NCI-H345 (cell line): ENCODE measurements at places on chromosomes 7 and 10.

DNA sequence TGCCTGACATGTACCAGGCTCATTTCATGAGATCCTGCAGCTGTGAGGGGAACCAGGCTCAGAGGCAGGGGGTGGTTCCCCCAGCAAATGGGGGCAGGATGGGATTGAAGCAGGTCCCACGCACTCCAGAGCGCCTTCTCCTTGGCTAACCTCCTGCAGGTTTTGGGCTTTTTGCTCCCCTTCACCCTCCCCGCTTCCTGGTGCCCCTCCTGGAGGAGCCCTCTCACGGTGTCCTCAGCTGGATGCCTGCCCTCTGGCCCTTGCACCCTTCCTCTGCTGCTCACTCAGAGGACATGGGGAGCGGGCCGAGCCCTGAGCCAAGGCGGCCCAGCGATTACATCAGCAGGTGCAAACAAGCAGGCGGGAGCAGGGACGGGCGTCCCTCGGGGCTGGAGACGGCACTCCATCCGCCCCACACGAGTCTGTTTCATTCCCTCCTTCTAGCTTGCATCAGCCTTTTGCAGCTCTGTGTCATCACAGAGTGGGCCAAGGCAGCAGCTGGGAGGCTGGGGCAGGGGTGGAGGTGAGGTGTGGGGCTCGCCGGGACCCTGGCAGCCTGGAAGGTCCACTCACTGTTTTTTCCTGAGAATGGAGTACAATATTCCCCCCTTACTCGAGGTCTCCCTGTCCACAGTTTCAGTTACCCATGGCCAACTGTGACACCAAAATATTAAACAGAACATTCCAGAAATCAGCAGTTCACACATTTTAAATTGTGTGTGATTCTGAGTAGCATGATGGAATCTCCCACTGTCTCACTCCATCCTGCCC, 52.7 kb upstream of the SLC29A3 start:
- DNase-seq: peak; percentile 53

DNA sequence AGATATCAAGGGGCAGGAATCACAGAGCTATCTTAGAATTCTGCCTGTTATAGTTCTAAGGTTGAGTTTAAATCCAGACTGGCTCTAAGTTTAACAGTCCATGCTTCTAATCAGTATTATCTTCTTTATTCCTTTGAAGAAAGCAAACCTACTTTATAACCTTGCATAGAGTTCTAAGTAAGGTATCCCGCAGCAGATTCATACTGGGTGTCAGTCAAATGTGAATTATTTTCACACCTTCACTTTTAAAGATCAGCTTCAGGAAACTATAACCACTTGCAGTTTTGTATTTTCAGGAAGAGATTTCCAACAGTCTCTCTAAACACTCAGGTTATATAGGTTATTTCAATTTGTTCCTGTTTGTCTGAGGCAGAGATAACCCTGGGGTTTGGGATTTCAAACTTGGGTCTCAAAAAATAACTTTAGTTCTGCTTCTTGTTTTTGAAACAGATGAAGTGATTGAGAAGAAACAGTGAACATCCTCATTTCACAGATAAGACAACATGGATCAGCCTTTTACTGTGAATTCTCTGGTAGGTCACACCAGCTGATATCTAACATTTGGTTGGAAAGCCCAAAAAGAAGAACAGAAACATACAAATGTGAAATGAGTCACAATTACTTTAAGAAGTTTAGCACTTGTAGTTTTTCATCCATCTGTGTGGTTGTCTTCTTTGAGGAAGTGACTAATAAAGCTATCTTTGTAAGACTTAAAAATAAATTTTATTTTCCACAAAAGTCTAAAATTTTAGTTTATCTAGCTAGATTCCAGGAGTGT, 21.4 kb downstream of the STAMBPL1 start:
- no peak for DNase-seq

DNA sequence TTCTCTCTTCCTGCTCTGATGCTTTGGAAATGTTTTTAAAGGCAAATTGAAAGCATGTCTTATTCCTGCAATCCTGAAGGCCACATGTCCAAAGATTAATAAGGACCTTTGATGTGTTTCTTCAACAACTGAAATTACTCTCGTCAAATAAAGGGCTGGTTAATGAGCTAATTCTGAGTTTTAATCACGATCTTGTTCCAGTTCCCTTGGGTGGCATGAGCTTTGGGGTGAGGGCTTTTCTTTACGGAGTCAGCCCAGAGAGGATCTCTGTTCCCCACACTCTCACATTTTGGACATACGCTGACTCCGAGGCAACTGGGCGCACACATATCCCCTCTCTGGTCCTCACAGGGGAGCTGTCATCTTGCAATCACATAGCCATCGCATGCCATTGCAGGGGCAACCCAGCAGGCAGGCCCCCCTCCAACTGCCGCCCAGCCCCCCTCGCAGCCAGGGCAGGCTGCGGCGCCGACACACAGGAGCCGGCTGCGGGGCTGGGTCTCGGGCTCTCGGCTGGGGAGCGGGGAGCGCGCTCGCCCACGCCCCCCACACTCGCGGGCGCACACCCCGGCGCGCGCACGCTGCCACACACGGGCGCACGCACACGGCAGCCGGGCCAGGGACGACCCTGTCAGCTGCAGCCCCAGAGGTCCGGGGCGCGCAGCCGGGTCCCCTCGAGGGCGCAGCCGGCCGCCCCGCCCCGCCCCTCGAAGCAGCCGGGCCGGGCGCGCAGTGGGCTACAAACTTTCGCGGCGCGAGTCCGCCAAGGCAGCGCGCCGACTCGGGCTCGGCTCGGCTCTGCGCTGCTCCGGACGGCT, at the start of gene GDF10:
Gene GDF10 (plus strand): TSS at position 587 of the 818 bp plus-strand sequence. CDS start 455 bp downstream, outside the sequence.
- DNase-seq: no peak

DNA sequence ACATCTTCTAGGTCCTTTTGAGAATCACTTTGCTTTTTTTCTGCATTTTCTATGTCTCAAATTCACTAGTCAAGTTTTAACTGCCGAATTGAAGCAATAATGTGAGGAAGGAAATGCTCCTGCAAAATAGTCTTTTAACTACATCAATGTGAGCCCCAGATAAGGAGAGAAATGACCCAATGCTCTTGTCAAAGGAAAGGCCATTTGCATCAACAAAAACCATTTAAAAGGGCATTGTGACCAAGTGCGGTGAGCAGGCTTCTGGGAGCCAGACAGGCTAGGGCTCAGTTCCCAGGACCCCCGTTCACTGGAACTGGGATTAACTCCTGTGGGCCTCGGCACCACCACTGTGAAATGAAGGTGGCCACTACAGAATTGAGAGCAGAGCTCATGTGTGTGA, 127.9 kb upstream of the EEPD1 start:
- DNase-seq: no peak

DNA sequence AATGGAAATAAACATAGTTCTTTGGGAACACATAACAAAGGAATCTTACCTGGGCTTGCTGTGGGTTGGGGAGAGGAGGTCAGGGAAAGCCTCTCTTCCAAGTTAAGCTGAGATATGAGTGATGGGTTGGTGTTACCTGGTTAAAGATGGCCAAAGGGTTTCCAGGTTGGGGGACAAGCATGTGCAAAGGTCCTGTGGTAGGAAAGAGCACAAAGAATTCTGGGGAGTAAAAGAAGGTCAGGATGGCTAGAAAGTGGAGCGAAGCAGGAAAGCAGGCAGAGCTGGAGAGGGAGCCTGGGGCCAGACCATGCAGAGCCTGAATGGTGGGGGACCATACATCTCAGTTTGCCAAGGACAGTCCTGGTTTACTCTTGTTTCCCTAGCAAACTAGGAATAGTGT, 133.2 kb downstream of the CFAP58 start:
- no peak for DNase-seq

- DNase-seq: no peak
Measured at GRCh38 chr10:73802276-73802991, 9.0 kb downstream of the NDST2 start.

- DNase-seq: no peak
Measured at GRCh38 chr7:50476953-50477625, 26.9 kb upstream of the FIGNL1 start.

- no peak for DNase-seq
Measured at GRCh38 chr10:110613996-110614495, 30.1 kb upstream of the RBM20 start.

DNA sequence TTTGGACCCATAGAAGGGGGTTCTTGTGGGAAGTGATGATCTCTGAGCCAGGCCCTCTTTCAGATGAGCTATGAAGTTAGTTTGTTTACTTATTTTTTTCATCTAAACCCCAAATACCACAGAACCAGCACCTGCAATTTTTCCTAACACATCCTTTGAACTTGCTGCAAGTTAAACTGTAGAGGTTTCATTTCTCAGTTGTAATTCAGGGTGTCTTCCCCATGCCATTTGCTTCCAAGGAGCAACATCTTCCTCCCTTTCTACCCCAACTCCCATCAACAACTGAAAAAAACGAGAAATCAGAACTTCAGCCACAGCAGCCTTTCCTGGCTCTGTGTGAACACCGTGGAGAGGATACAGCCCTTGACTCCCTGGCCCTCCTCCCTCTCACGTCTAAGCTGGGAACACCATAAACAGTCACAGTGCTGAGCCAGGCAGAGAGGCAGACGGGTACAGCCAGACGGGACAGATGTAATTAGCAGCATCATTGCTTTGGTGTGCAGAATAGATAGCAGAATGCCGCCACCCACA, 63.6 kb downstream of the RGS10 start:
- DNase-seq: no peak
